ENCODE measurements at places on chromosomes 3 and 15. TPM values are rescaled to one million over a fixed set of nuclear protein-coding genes. Genes with fewer than 3 reads are reported as not detected.

ROBO2 gene
- total RNA-seq, result not detected

DNA sequence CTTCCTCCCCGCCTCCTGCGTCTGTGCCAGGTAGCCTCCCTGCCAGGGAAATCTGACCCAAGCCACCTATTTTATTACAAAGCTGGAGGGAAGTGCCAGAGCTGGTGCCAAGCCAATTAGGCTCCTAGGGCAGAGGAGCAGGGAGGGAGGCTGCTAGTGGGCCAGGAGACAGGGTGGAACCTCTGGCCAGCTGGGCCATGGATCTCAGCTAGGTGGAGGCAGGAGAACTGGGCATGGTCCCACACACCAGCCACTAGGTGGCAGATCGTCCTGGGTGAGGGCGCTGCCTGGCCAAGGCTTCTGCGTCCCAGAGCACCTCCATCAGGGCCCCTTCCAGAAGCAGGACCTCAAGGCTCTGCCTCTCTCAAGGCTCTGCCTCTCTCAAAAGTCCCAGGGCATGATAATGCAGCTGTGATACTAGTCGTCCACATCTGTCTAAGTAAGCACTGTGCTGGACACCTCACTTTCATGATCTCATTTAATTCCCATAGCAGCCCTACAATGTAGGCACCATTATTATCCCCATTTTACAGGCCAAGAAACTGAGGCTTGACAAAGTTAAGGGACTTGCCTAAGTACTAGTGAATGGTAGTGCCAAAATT lies 4.5 kb upstream of the RFT1 start:
- H3K4me3 ChIP-seq, result no peak overlapping the region
- H3K36me3 ChIP-seq, result no peaks in the 10 kb centered on the region
- peaks cover 8% of the 10 kb centered on the region for H3K4me1 ChIP-seq

ARHGEF3 gene
- total RNA-seq, result 10.6 TPM

DNA sequence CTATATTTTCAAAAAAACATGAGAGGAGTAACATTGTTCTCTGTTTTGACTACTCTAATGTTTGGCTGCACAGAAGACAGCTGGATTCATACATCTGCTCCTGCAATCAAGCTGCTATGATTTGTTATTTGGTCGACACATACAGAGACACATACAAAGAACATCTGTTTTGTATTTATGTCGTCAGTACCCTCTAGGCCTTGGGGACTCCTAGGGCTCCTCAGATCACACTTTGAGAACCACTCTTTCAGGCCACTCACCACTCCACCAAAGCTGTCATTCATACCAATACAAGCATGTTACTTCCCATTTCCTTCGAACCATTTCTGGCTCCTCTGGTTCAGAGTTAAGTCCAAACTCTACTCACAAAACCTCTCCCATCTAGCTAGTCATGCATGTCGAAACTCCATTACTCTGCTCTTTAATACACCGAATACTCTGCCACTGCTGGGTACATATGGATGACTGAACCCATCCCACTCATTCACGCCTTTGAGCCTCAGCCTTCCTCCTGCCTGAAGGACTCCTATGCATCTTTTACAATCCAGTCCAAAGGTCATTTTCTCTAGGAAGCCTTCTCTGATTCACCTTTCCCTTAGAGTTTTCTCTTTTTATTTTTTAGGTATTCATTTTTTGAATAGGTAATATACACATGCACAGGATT lies 102.9 kb upstream of the ARHGEF3 start:
- H3K27ac ChIP-seq, result no peak overlapping the region
- no peak for DNase-seq

- H3K27me3 ChIP-seq, result no peaks in the 10 kb centered on the region
- no peak overlapping the region for H3K27ac ChIP-seq
- no peak overlapping the region for H3K4me3 ChIP-seq
Observed at GRCh38 chr15:29008846-29009245, 123.1 kb downstream of the APBA2 start.

A4GNT gene
- not detected for total RNA-seq

BLM gene
- total RNA-seq, result 2.8 TPM

DNA sequence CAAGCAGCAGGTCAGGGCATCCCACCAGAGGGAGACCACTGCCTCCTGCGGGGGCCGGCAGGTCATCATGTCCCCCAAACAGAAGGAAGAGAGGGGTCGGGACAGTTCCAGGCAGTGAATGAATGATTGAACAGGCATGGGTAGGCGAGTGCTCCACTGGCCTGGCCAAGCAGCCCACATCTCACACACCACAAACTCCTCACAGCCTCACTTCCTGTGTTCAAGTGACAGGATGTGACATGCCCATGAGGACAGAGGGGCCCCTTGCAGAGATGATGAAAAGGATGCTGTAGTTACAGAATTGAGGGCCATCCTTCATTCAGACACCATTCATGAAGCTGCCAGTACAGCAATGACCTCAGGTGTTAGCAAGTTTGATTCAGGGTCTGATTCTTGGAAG lies 3.7 kb downstream of the IQSEC1 start:
- no peaks in the 10 kb centered on the region for H3K4me1 ChIP-seq
- H3K4me3 ChIP-seq, result no peak overlapping the region
- no peak for DNase-seq

GRCh38 chr3:46680298-46680826 lies 13.1 kb downstream of the ALS2CL start:
- H3K4me1 ChIP-seq, result no peaks in the 10 kb centered on the region
- no peaks in the 10 kb centered on the region for H3K27me3 ChIP-seq
- no peak for DNase-seq
- peaks cover 49% of the 10 kb centered on the region for H3K36me3 ChIP-seq
- no peak overlapping the region for H3K27ac ChIP-seq
- H3K4me3 ChIP-seq, result no peak overlapping the region

- peak overlapping the region; percentile 80 for H3K27ac ChIP-seq
- DNase-seq, result no peak
- no peaks in the 10 kb centered on the region for H3K36me3 ChIP-seq
- H3K4me3 ChIP-seq, result no peak overlapping the region
- peaks cover 45% of the 10 kb centered on the region for H3K4me1 ChIP-seq
Observed at GRCh38 chr3:111811811-111812210, 47.3 kb upstream of the PHLDB2 start.
